ENCODE measurements at places on chromosomes 7 and 10.

DNA sequence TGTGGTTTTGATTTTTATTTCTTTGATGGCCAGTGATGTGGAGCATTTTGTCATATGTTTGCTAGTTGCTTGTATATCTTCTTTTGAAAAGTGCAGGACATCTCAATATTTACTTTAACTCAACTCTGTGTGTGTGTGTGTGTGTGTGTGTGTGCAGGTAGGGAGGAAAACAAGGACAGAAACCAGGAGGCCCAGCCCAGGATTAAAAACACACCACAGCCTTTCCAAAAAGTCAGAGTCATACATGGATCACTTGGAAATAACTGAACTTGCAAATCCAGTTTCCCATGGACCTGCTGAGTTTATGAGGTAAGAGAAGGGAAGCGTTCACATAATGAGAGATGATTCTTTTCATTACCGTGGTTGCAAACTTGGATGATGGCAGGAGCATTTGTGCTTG is 189.9 kb upstream of the LYZL1 start:
- DNase-seq: no peak

- no peak for DNase-seq
Measured at GRCh38 chr7:18400726-18401125, 94.8 kb upstream of the HDAC9 start.

- DNase-seq: peak; percentile 16
Measured at GRCh38 chr10:70052462-70053217, at the start of gene MACROH2A2. MACROH2A2 (plus strand) TSS chr10:70052846; CDS start chr10:70075659, 22,813 bp downstream.

DNA sequence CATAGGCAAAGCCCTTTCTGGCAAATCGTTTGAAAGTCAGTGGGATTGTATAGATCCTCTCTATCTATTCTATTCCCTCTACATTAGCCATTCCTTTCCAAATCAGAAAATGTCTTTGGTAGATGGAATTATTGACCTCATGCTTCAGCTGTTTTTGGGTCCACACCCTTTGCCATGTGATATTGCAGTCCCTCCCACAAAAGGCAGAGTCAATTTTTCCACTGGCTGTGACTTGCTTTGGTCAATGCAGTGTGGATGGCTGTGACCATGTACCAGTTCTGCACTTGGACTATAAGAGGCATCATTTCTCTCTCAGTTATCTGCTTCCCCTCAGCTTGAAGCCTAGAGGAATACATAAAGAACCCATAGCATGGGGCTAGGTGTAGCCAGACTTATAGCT is 332.9 kb downstream of the PTEN start:
- DNase-seq: no peak

DNA sequence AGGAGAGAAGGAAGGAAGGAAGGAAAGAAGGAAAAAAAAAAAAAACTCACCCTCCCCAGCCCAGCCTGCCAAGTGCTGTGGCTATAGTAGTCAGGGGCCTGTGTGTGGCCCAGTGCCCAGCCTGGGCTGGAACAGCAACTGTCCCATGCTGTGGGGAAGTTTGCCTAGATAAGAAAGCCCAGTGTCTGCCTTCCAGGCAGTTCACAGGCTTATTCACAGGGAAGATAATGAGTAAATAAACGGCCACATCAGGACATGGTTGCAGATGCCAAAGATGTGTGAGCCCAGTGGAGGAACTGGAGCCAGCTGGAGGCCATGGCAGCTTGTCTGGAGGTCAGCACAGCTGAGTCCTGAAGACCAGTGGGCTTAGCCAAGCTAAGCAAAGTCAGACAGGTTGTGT is 132.4 kb upstream of the FOXK1 start:
- DNase-seq: no peak

GRCh38 chr10:17561111-17561510 is 56.1 kb downstream of the HACD1 start:
- no peak for DNase-seq

DNA sequence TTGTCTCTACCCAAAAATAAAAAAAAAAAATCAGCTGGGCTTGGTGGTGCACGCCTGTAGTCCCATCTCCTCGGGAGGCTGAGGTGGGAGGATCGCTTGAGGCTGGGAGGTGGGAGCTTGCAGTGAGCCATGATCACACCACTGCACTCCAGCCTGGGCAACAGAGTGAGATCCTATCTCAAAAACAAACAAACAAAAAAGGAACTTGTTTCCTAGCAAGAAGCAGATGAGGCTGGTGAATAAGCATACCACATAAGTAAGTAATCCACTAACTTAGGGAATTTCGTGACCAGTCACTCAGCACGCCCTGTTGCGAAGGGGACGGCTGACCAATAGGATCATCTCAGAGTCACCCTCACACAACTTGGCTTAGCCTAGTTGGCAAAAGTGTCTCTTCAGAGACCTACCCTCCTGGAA is 64.6 kb downstream of the CUX1 start:
- DNase-seq: no peak

DNA sequence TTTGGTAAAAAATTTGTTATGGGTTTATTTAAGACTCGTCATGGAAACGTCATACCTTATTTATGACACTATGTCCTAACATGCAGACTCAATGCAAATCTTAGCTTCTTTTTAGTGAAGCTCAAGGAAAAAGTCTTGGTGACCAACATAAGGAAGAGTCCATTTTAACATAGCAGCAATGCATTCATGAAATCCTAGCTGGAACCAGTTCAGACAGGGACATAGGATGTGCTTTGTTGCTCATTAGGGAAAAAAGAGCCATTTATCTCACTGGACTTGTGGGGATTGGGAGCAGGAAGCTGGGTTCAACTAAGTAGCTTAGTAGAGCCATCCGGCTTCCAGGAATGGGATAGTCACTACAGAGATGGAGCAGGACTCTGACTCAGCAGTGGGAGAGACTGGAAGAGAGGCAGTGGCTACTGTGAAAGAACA is 100.7 kb upstream of the DKK1 start:
- no peak for DNase-seq

DNA sequence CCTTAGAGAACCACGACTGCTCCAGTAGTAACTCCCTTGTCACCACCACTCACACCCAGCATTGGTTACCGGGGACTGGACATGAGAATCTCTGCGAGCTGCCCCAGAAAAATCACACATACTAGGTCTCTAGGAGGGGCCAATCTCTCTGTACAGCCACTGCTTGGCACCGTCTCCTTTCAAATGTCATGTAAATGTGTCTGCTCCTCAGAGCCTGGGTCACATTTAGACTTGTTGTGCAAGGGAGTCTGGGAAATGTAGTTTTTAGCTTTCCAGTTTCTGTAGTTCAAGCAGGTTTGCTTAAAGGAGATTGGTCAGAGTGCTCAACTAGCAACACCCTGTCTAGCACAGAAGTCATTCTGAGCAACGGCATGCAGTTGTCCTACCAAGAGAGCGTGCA is 60.0 kb downstream of the CHN2 start:
- DNase-seq: no peak

DNA sequence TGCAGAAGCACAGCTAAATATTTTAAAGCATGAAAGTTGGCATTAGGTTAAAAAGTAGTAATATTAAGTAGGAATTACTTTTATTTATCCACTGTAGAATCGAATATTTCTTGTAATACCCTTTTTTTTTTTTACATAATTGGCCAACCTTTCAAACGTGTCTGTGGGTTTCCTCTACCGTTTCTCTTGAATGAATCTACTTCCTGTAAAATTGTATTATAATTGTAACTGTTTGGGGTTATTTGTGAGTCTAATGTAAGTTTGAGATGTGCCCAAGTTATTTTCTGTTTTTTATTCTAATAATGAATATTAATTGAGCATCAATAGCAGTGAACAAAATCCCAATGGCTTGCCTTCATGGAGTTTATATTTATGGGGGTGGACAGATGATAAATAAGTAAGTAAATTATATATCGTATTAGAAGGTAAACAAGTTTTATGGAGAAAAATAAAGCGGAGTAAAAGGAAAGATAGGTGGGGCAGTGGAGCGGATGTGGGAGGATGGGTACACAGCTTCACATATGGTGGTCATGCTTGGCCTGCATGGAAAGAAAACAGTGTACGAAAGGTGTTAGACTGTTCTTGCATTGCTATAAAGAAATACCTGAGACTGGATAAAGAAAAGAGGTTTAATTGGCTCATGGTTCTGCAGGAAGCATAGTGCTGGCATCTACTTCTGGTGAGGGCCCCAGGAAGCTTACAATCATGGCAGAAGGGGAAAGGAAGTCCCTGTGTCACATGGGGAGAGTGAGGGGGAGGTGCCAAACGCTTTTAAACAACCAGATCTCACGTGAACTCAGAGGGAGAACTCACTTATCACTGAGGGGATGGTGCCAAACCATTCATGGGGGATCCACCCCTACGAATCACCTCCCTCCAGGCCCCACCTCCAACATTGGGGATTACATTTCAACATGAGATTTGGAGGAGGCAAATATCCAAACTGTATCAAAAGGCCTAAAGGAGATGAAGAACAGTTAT is 5.4 kb downstream of the TSPAN13 start:
- no peak for DNase-seq

DNA sequence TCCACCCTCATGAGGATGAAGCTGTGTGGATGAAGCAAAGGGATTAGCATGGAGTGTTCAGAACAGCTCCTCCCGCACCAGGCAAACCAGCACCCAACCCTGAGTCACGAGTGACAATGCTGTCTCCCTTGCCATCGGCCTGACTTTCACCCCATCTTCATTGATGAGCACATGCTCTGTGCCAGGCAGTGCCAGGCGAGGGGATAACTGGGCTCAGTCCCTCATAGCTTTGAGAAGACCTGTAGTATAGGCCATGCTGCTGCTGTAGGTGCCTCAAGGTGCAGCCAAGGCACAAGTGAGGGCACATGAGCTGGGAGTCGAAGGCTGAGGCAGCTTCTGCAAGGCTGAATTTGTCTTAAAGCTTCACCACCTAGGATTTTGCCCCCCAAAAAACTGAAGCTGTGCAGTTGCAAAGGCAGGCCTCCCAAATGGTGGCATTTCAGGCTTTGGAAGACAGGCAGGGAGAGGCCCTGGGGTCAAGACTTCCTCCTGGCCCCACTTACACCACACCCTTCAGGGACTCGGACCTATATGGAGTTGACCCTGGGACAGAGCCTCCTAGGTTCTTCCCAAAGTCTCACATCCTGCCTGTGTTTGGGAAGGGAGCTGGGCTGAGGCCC is 54.2 kb upstream of the GDF10 start:
- DNase-seq: no peak

DNA sequence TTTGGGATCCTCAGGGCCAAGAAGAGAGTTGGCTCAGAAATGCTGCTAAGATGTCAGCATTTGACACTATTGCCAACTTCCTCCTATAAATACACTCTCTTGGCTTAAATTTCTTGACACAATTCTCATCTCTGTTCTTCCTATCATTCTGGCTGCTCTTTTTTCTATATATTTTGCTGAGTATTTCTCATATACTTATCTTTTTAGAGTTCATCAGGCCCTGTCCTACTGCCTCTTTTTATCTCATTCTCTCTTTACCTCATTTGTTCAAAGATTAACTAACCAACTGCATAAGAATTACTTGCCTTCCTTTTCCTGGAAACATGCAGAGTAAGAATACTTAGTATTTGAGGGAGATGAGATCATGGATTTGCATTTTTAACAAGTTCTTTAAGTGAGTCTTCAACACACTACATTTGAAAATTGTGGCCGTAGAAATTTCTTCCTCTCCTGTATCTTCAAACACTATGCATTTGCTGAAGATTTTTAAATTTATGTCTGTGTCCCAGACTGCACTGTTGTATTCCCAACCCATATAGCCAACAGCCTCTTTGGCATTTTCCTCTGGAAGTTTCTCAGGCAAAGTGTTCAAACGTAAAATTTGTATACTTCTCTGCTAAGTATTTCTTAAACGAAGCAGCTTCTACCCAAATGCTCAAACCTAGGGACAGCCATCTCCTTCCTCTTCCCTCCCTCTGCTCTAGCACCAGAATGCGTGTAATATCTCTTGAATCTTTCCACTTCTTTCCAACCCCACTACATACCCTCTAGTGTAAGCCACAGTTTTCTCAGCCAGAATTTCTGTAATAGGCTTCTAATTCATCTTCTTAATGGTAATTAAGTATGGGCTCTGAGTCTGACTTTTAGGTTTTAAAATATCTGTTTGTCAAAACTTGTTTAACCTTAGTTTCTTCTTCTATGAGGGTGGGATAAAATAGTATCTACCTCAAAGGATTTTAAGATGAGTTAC is 35.5 kb downstream of the ARL4A start:
- DNase-seq: no peak

GRCh38 chr7:137262599-137262998 is 80.9 kb downstream of the PTN start:
- DNase-seq: no peak

DNA sequence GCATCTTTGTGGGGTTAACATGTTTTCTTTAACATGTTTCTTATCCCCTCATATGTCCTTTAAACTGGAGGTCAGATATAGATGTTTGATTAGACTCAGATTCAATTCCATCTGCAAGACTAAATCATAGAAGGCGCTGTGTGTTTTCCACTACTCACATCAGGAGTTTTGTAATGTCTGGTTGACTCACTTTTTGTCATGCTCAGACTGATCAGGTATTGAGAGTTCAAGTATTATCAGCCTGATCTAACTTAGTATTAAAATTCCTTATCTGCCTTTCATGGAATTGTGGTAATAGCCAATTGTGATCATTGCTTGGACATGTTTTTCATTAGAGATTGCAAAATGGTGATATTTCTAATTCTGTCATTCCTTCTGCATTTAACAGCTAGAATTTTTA is 30.2 kb downstream of the ENTPD7 start:
- DNase-seq: no peak

DNA sequence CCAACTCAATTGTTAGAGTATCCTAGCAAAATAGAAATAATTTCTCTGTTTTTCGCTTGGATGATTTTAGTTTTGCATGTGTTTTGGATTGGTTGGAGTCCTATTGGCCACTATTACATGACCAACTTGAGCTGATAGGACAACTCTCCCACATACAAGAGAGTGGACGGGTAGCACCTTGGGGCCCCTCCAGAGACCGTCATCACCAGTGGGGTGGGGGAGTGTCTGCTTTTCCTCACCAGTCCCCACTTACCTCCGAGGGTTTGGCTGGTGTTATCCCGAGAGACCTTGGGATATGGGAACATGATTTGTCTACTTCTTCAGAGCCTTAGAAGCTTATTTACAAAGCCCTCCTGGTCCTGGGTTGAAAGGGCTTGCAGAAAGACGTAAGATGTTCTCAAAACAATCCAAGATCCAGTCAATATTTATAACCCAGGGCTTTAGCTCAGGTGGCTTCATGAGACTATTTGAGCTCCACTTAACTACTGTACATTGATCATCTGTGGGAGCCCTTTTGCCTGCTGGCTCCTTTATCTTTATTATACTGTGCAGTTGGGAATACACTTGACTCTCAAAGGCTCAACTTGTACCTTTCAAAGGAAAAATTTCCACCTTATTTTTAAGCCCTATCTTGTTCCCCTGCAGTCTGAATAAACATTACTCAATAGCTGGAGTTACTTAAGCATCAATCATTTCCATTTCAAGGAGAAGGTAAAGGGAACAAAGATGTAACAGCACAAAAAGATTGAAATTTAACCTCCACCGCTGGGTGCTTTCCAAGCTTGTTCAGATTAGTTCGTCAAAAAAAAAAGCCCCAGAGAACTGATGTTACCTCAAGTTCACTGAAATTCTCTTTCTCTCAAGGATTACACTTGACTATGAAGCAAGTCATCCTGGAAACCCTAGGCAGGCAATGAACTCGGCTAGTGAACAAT is 119.7 kb downstream of the WDR11 start:
- DNase-seq: no peak

- no peak for DNase-seq
Measured at GRCh38 chr10:96665306-96665705, 55.0 kb downstream of the PIK3AP1 start.
